ENCODE measurements at places on chromosomes 11 and 22.

DNA sequence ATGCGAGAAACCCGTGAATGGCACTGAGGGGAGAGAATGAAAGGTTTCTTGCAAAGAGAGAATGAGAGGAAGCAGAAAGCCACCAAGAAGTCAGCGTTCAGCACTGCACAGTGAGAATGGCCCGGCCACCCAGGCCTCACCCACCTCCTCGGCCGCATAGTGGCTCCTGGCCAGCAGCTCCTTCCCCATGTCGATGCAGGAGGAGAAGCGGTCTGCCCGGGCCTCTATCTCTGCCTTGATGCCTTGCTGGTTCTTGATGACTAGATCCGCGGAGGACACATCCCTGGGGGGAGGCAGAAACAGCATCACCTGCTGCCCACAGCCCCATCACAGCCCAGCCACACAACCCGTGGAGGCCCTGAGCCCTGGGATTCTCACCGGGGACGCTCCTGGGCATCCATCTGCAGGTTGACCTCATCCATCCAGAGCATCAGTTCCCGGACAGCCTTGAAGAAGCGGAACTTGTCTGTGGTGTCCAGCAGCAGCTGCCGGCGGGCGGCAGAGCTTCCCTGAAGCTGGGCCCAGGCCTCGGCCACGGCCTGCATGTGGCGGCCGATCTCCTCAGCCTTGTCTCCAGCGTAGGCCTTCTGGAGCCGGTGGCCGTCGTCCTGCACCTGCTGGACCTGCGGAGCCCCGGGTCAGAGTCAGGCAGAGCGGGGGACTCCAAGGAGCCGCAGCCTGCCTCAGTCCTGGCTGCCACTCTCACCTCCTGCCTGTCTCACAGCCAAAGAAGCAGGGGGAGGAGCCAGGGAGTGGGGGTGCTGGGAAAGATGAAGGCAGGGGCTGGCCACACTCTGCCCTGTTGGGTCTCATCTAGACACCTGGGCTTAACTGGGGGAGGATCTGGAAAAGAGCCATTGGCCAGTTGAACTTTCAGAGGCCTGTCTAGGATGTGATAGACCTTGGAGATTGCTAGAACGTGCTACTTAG is 12.2 kb upstream of the RBM4B start:
- DNase-seq: no peak

DNA sequence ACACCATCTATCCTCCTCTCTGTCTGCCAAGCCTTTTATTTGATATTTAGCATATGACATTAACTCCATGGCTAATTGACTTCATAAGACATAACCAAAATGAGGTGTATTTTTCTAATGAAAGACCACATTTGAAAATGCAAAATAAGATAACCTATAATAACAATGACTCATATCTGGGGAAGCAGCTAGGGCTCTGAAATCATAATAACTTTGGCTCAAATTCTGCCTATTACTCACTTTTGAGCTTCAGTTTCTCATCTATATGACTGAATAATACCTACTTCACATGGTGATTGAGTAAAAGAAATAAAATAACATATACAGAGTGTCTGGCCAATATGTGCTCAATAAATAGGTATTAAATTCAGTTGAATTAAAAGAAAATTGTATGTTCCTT is 1419.8 kb upstream of the TENM4 start:
- no peak for DNase-seq

- DNase-seq: no peak
These were observed 25.5 kb downstream of the DRD2 start for GRCh38 chr11:113449743-113450142.

- no peak for DNase-seq
These were observed 34.3 kb downstream of the TSPAN18 start for GRCh38 chr11:44760917-44761550.

GRCh38 chr11:78209478-78209877 is 20.8 kb downstream of the USP35 start:
- DNase-seq: no peak

DNA sequence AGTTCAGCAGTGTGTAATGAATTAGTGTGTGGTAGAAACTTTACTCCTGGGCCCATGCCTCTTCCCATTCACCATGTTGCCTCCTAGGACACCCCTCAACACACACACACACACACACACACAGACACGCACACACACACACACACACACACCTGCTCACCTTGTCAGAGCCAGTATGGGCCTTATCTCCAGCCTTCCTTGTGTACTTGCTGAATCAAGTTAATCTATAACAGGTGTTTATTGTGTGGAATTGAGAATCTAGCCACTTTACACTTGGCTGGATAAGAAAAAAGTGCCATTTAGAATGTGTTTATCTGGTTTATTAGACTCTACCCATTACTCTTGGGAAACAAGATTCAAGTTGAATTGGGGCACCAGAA is 14.5 kb upstream of the ZDHHC13 start:
- DNase-seq: peak; percentile 69

DNA sequence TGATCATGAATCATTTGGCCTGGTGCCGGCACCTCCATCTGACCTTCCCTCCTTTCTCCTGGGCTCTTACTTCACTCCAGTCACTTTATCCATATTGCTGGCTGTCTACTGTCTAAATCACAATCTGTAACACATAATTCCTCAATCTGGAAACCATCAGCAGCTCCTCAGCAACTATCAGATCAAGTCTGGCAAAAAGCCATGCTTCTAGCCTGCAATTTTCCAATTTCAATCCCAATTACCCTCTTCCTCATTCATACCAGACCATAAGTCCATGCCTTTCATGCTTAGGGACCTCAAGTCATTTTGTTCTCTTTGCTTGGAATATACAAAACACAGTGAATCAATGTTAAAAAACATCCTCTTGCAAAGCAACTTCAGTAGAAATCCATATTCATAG is 882.8 kb upstream of the ANO3 start:
- no peak for DNase-seq

DNA sequence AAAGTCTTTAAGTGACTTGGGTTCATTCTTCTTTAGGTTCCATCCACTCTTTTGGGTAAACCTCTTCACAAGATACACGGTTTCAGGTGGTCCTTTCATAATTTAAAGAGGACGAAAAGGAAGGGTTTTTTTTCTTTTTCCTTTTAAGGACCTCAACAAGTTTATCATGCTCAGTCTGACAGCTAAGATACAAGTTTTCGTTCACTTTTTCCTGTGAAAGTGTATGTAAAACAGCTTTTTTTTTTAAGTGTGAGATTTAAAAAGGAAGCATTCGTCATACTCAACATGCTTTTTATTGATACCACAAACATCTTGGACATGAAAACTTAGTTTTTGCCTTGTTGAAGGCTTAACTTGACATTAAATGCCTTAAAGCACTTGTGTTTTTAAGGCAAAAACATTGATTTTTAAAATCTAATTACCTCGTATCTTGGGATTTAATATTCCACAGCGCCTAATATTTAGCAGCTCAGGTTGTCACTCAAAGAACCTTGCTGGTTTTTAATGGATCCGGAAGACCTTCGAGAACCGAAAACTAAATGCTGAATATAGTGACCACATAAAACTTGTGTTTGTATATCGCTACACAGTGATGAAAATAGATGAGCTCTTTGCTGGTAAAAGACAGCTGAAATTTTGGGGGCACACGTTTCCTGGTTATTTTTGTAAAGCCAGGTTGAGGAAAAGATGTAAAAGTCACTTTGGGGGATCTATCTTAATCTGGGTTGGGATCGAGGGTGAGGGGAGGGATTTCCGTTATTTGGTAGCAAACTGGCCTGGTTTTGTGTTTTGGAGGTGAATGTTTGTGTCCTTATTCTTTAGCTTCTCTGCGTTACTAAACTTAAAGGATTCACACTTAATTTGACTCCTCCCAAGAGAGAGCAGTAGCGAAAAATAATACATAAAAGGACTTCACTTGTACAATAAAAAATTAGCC is 2.3 kb downstream of the PCF11 start:
- DNase-seq: no peak
